Coronary artery (tissue), 2 donors: ENCODE measurements at places on chromosomes 13 and 19.

- DNase-seq = no peak
Observed at GRCh38 chr13:18946738-18947137, 234.9 kb downstream of the TUBA3C start.

- no peak for DNase-seq
Observed at GRCh38 chr19:30631033-30631370, 258.8 kb downstream of the ZNF536 start.

DNA sequence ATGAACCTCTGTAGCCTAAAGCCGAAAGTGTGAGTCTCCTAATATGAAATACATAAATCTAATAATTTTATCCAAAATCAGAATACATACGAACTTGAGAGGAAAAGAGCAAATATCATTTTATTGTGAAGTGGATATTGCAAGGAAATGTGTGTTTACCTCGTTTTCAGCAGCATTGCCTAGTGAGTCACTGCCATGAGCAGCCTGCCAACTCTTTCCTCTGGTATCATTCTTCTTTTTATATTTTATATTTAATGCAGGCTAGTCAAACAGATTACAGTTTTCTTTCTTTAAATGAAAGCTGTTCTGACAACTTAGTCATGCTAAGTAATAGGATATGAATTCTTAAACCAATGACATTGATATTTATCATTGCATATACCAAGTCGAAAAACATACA is 44.2 kb downstream of the EDNRB start:
- no peak for DNase-seq

GRCh38 chr13:56501750-56502149 is 639.0 kb upstream of the PRR20A start:
- no peak for DNase-seq

DNA sequence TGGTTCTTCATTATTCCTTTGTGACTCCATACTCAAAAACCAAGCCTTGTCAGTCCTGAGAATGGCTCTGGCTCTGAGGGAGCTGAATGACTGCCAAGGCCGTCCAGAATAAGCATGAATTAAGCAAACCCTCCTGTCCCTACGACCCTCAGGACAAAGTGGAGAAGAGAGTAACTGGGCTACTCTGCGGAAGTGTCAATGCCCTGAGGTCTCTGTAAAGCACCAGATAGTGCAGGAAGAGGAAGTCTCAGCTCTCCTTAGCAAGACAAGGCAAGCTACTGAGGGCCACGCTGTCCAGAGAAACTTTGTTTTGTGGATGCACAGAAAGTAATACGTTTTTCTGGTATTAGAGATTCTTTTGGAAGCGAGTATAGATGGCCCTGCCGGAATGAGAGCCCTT is 94.1 kb downstream of the RNASEH2B start:
- no peak for DNase-seq

DNA sequence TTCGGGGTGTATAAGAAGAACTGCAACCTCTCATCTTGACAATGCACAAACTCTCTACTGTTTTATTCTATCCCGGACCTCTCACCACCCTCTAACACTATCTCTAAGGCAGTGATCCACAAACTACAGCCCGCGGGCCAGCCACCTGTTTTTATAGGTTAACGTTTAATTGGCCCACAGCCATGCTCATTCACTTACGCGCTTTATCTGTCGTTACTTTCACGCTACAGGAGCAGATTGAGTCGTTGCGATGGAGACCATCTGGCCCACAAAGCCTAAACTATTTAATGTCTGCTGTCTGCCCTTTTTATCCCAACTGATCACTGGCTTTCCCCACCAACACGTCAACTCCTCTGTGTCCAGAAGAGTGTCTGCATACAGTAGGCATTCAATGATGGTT is 158.9 kb downstream of the CACNA1A start:
- DNase-seq = no peak

DNA sequence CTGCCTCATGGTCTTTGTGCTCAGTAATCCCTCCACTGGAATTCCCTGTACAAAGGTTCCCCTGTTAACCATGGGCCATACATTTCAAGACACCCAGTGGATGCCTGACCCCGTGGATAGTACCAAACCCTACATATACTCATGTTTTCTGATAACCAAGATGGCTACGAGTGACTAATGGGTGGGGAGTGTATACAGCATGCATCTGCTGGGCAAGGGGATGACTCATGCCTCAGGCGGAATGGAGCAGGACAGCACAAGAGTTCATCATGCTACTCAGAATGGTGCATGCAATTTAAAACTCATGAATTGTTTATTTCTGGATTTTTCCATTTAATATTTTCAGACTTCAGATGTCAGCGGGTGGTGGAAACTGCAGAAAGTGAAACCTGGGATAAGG is 13.3 kb upstream of the FGF9 start:
- no peak for DNase-seq

DNA sequence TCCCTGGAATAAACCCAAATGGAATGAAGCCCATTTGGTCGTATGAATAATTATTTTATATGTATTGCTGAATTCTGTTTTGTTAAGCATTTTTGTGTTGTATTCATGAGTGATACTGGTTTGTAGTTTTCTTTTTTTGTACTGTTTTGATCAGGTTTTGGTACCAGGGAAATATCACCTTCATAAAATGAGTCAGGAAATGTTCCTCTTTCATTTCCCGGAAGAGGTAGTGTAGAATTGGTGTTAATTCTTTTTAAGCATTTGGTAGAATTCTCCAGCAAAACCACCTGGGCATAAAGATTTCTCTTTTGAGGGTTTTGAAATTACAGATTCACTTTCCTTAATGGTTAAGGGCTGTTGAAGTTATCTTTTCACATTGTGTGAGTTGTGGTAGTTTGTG is 13.3 kb downstream of the SPATA13 start:
- DNase-seq = no peak

DNA sequence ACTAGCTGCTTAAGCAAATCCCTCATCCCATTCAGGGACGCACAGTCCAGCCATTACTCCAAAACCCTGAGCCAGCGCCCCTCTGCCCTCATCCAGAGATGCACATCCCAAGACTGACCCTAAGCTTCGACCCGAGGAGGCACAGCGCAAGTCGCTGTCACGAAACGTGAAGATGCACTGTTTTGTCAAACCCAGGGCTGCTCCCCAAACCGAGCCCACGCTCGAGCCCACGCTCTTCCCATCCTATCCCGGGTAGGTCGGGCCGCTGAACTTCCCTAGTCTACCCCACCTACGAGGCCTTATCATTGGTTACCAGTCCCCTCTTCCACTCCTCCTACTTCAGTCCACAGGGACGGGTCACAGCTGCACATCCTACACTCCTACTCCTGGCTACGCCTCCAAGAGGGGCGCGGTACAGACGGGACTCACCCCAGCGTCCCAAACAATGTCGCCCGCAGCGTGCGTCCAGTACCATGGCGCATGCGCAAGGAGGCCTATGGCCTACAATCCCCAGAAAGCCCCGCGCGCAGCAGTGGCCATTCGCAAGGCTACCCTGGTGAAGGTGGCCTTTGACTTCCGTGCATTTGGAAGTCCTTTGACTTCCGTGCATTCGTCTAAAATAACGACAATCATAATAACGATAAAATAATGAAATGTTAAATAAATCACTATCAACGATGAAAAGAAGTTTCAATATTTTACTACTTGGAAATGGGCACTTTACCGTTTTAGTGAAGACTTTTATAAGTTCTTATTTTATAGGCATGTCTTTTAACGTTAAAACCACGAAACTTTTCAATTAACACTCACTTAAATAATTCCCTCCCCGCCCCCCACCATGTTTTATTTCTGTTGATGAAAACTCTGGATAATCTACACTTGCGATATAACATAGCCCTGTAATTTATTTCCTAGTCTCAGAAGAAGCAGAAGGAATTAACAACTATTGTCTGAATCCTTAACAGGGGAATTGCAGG is at the start of gene ZNF285:
Gene ZNF285, minus strand, starts transcription at position 470 of the 977 bp plus-strand sequence. CDS start 4,395 bp downstream, outside the sequence.
- peak; percentile 84 for DNase-seq

GRCh38 chr19:45918721-45919120 is 4.1 kb upstream of the NANOS2 start:
- no peak for DNase-seq

DNA sequence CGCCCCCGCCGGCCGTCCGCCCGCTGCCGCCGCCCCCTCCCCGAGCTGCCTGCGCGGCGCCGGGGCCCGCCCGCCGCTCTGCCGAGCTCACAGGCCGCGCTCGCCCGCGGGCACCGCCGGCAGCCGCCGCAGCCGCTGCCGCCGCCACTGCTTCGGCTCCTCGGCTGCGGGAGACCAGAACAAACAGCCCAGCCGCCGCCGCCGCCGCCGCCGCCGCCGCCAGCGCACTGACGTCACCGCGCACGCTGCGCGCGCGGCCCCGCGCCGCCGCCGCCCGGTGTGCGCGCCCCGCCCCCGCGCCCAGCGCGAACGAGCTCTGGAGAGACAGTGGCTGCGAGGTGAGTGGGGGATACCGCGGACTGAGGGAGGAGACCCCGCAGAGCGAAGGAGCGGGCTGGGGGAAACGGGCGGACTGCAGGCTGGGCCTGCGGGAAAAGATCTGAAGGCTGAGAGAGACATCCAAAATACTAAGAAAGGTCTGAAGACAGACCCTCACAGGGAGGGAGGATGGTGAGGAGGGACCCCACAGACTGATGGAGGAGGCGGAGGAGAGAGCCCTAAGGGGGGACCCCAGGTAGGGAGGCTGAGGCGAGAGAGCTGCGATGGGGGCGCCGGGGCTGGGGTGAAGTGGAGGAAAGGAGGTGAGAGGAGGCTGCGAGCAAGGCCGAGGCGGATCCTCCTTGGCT is at the start of gene BRD4:
Gene BRD4, minus strand, starts transcription at position 229 of the 686 bp plus-strand sequence. CDS start 59,440 bp downstream, outside the sequence.
- DNase-seq = peak; percentile 80

GRCh38 chr13:94160875-94161274 is 318.6 kb downstream of the DCT start:
- no peak for DNase-seq
